Hypothalamus (tissue), 51 donors: ENCODE measurements at places on chromosomes 2 and 18.

- DNase-seq, result no peak
These were observed 68.3 kb downstream of the SGPP2 start for GRCh38 chr2:222492683-222493082.

DNA sequence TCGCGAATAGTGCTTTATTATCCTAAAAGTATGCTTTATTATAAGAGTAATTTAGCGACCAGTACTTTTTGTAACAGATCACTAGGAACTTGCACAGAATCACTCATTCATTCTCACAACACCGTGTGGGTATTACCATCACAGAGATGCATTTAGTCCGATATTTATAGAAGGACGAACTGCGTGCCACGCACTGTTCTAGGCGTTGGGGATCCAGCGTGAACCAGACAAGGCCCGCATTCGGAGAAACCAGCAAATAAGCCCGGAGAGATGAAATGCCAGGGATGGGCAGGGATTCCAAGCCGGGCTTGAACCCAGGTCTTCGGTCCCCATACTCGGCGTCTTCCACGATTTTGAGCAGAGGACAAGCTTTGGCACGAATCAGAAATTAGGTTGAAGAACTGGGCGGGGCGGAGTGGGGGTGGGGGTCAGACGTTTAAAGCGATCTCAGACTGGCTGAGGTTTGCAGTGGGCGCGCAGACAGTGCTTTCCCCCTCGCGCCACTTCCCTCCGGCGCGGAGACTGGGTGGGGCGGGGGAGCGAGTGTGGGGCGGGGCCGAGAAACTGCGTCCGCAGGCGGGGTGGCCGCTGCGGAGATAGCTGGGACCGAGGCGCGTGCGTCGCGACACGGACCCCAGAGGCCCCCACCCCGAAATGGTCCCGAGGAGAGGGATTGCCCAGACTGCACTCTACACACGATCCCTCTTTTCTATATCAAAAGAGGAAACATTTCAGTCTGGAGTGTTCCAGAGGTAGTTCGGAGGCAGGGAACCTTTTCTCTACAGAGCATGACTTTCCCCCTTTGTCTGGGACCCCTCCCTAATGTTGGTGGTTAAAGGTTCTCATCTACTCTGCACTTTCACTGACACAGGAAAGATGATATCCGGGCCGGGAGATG lies 1.1 kb upstream of the CXCR4 start:
- no peak for DNase-seq

DNA sequence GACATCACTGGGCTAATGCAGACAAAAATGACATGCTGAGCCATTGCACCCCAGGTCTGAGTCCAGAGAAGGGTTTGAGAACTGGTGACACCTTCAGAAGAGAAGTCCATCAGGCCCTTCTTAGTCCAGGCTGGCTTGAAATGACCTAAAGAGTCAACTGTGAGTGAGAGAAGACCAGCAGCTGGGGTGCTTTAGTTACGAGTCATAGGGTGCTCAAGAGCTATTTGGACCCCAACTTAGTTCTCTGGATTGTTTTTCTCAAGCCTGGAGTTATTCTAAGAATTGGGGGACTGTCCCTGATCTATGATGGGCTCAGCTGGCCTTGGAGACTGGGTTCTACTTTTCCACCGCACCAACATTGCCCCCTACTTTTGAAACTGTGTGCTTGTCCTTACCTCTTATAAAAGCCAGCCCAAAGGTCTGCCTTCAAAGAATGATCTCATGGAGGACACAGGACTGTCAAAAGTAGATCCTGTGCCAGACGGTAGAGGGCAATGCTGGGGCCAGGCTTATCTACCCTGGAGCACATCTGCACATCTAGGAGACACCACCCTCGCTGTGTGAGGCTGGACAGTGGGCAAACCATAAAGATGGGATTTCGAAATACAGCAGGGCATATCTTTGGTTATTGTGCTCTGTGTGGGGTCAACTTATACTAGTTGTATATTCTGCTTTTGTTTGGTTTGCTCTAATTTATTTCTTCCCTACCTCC lies 333.0 kb upstream of the SLC14A2 start:
- DNase-seq, result no peak

DNA sequence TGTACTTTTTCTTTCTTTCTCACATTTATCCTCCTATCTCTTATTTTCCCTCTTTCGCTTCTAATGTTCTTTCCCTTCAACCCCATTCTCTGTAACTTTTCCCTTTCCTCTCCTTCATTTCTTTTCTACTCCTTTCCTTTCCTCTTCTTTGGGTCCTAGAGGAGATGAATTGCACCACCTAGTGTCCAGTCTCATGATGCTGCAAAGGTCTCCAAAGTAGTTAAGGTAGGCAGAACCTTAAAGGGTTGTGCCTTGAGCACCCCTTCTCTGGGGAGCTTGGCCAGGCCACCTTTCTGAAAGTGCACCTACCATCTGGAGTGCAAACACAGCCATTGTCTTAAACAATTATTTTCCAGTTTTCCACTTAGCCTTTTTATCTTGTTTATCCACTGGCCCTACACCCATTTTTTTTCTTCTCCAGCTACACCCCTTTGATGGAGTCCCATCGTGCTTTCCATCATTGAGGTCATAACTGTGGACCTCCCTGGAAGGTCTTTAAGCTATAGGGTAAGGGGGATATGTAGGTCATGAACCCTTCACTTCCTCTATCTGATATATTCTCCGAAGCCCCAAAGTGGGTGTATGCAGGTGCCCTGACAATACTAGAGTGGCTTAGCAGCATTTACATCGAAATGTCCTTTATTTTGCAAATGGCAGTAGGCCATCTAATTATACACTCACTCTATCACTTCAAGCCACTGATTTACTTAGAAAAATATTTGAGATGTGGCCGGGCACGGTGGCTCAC lies 155.9 kb downstream of the ESCO1 start:
- no peak for DNase-seq

- DNase-seq, result no peak
These were observed 3.9 kb downstream of the ANKRD44 start for GRCh38 chr2:197306696-197307040.

DNA sequence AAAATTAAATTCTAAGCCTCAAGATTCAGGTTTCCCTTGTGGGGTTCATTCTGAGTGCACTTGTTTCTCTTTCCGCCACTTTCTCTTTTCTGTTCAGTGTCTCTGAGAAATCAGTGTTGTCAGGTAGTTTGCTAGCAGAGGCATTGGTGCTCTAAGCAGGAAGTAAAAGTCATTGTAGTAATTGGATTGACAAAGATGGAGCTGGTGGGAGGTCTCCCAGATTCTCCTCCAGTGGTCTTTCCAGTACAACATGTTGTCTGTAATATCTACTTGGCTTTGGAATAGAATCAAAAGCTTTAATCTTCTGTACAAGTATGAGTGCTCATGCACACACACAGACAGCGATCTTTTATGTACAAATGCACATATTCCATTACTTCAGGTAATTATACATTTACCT lies 135.6 kb downstream of the KLHL14 start:
- no peak for DNase-seq

DNA sequence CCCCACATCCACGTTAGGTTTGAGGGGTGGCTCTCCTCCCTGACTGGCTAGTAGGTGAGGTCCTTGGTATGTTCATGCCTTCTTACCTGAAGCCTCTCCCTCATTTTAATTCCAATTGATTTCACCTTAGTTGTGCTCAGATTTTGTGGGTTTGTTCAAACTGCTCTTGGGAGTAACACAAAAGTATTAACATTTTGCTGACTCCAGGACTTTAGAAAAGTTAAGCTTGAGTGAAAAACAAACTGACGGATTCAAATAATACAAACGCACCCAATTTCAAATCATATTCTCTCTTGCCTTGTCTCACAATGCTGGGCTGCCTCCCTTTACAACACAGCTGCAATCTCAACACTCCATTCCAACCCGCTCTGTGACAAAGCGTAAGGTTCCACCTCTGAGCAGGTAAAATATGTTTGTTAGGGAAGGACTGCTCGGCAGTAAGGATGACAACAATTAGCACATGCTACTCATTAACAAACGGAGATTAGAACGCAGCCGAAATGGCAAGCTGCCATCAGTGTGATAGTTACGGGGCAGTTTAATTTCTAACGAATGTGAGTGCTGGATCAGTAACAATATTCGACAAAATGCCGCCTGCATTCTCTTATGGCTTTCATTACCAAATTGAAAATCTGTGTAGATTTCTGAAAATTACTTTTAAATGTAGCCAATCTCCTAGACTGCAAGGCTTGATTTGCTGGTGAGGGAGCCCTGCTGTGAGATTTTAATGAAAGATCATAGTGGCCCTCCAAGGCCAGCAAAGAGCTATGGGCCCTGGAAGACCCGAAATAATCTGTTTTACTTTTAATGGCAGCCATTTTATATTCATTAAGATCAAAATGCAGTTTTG lies 730.6 kb upstream of the FANCL start:
- DNase-seq, result no peak

DNA sequence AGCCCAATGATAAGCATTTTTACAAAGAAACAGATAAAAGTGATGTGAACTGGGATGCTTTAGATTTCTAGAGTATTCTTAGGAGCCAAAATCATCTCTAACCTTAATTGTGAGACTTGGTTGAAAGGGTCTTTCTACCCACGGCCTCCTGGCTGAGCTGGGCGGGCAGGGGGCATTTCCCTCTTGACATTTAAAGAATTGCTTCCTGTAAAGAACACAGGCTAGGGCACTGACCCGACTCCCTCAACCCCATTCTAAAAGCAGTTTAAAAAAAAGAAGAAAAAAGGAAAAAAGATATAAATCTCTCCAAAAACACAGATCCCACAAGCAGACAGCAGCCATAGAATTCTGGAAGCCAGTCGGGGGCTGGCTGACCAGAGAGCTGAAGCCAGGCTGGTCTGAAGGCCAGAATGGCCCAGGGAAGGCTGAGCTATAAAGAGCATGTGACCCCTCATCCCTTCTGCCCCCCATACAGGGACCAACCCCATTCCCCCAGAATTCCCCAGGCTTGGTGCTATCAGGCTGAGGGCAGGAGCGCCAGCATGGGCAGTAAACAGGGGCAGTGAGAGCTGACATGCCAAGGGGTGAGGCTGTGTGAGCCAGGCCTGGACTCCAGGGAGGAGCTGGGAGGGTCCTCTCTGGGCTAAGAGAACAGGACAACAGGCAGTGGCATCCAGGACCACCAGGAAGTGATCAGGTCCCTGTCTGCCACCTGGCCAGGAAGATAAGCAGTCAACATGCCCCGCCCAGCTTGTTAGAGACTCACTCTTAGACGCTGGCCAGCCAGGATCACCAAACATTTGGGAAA lies 188.5 kb downstream of the HDAC4 start:
- DNase-seq, result no peak

DNA sequence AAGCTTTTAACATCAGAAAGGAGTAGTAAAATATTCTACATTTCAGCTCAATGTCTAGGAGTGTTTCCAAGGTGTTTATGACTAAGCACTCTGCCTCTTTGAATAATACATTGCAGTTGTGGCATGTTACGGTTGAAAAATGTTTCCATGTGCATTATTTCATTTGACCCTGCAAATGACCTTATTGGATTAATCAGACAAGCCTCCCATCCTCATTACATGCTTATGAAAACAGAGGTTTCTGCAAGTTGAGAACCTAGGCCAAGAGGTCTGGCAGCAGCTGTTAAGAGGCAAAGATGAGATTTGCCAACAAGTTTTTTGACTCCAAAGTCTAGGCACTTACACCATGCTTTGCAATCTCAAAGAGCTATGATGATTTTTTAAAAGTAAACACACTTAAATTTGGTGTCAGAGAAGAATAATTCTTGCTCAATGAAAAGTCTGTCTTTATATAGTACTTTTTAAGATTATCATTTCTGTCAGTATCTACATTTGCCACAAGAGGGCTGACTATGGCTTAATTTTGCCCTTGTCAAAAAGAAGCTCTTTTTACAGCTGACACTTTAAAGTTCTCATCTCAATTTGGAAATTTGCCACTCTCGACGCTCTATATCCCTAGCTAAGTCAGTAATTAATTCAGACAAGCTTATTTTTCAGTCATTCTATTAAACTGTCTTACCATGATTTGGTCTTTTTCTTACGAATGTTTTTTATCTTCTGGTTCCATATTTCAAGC lies 260.6 kb downstream of the PAX3 start:
- no peak for DNase-seq
